ENCODE measurements at places on chromosomes 5 and 9. TPM values are rescaled to one million over a fixed set of nuclear protein-coding genes. Genes with fewer than 3 reads are reported as not detected.

DNA sequence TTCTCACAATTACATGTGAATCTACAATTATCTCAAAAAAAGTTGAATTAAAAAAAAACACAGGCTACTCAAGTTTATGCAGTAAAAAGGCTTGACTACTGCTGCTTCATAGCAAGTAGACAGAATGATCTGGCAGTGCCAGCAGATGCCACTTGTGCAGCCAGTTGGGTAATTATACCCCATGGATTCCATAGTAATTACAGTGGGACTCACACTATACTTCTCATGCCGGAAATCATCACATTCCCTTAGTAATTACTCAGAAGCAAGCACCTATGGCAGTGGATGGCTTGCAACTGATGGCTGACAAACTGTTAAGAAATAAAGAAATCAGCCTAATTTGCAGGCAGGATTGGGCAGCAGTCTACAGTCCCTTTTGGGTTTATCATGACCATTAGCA lies 463.2 kb upstream of the KLF4 start:
- H3K4me1 ChIP-seq: no peaks in the 10 kb centered on the region
- DNase-seq: no peak
- no peaks in the 10 kb centered on the region for H3K27me3 ChIP-seq
- no peak overlapping the region for H3K4me3 ChIP-seq
- H3K27ac ChIP-seq: no peak overlapping the region

DNA sequence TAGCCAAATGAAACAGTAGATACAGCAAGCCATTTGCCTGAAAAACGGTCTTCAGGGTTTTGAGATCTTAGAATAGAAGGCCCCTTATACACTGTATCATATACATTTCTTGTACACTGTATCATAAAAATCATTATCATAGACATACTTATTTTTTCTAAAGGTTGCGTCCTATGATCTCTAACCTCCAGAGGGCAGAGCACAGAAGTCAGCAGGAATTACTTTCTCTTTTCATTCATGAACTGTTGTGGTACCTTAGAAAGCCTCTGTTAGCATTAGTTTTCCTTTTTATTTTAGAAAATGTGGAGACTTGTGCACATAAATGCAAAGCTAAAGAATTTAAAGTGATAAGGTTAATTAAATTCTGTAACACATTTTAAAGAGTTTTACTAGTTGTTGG lies 115.4 kb downstream of the OXCT1 start:
- no peaks in the 10 kb centered on the region for H3K36me3 ChIP-seq
- no peak overlapping the region for H3K4me3 ChIP-seq
- no peak for DNase-seq
- H3K27me3 ChIP-seq: no peaks in the 10 kb centered on the region

- H3K4me3 ChIP-seq: no peak overlapping the region
- no peak overlapping the region for H3K27ac ChIP-seq
- H3K4me1 ChIP-seq: peaks cover 23% of the 10 kb centered on the region
- DNase-seq: no peak
Observed at GRCh38 chr9:91407580-91408318, 15.9 kb downstream of the NFIL3 start.

- H3K27me3 ChIP-seq: no peaks in the 10 kb centered on the region
- H3K27ac ChIP-seq: no peak overlapping the region
- no peak overlapping the region for H3K4me3 ChIP-seq
Observed at GRCh38 chr5:179833056-179833708, 12.5 kb downstream of the SQSTM1 start.

- no peak overlapping the region for H3K4me3 ChIP-seq
- H3K27ac ChIP-seq: no peak overlapping the region
- H3K4me1 ChIP-seq: no peaks in the 10 kb centered on the region
- no peak for DNase-seq
- no peaks in the 10 kb centered on the region for H3K27me3 ChIP-seq
Observed at GRCh38 chr9:131447600-131447999, 53.7 kb downstream of the PRRC2B start.

- H3K36me3 ChIP-seq: no peaks in the 10 kb centered on the region
- H3K27ac ChIP-seq: no peak overlapping the region
- 0 out of 2 replicates have a peak, but pooled peaks cover 3% of the 10 kb centered on the region for H3K4me1 ChIP-seq
- no peaks in the 10 kb centered on the region for H3K27me3 ChIP-seq
Observed at GRCh38 chr5:108634617-108635288, 112.9 kb upstream of the FER start.

- peak overlapping the region; percentile 74 for H3K4me3 ChIP-seq
- peak overlapping the region; percentile 3 for H3K27ac ChIP-seq
- H3K27me3 ChIP-seq: no peaks in the 10 kb centered on the region
- DNase-seq: no peak
Observed at GRCh38 chr9:111037708-111038330, 451 bp downstream of the LPAR1 start.

- H3K4me3 ChIP-seq: no peak overlapping the region
- H3K36me3 ChIP-seq: no peaks in the 10 kb centered on the region
- no peak for DNase-seq
- H3K4me1 ChIP-seq: no peaks in the 10 kb centered on the region
- H3K27ac ChIP-seq: no peak overlapping the region
- no peaks in the 10 kb centered on the region for H3K27me3 ChIP-seq
Observed at GRCh38 chr5:82873452-82873851, 203.7 kb downstream of the TMEM167A start.

- no peak overlapping the region for H3K27ac ChIP-seq
- peak overlapping the region; percentile 64 for H3K4me3 ChIP-seq
- H3K36me3 ChIP-seq: no peaks in the 10 kb centered on the region
- peak; percentile 63 for DNase-seq
Observed at GRCh38 chr9:4491626-4491975, 1.3 kb downstream of the SLC1A1 start.

DNA sequence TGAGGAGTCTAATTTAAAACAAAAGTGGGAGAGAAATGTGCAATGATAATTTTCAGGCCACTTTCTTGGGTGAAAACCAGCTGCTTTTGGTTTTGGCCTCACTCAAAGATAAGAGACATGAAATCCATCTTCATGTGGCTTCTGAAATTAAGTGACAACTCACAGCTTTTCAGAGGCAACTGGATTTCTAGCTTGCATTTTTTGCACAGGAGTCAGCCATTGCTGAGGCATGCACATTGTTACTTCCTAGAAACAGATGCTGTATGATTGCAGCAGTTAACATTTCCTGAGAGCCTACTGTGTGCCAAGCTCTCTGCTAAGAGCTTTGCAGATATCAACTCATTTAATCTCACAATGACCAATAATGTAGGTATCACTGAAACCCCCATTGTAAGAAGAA lies 562.6 kb downstream of the NR2F1-AS1 start:
- no peak overlapping the region for H3K27ac ChIP-seq
- no peaks in the 10 kb centered on the region for H3K4me1 ChIP-seq
- no peak for DNase-seq
- no peaks in the 10 kb centered on the region for H3K36me3 ChIP-seq
- H3K27me3 ChIP-seq: no peaks in the 10 kb centered on the region

GRCh38 chr9:13614060-13614459 lies 334.6 kb upstream of the MPDZ start:
- H3K4me3 ChIP-seq: no peak overlapping the region
- no peaks in the 10 kb centered on the region for H3K36me3 ChIP-seq
- H3K27me3 ChIP-seq: no peaks in the 10 kb centered on the region
- H3K27ac ChIP-seq: no peak overlapping the region
- no peaks in the 10 kb centered on the region for H3K4me1 ChIP-seq
- no peak for DNase-seq

GRCh38 chr5:121421646-121422045 lies 430.0 kb upstream of the FTMT start:
- no peaks in the 10 kb centered on the region for H3K4me1 ChIP-seq
- H3K27me3 ChIP-seq: no peaks in the 10 kb centered on the region
- no peak for DNase-seq
- H3K4me3 ChIP-seq: no peak overlapping the region
- H3K36me3 ChIP-seq: no peaks in the 10 kb centered on the region

GRCh38 chr5:148790545-148791333 lies 35.7 kb upstream of the ADRB2 start:
- H3K4me1 ChIP-seq: no peaks in the 10 kb centered on the region
- no peaks in the 10 kb centered on the region for H3K36me3 ChIP-seq
- peak; percentile 55 for DNase-seq
- no peaks in the 10 kb centered on the region for H3K27me3 ChIP-seq

DNA sequence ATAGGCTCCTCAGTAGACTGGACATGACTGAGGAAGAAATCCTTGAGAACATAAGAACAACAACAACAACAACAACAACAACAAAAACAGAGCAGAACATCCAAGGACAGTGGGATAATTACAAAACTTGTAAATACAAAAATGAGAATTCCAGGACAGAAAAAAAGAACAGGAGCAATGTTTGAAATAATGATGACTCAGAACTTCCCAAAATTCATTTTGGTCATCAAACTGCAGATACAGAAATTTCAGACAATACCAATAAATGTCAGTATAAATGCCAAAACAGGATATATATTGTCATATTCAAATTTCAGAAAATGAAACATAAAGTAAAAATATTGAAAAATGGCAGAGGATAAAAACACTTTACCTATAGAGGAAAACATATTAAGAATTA lies 259.0 kb downstream of the TRIM36 start:
- H3K4me1 ChIP-seq: no peaks in the 10 kb centered on the region
- no peak for DNase-seq
- H3K27me3 ChIP-seq: no peaks in the 10 kb centered on the region
- no peaks in the 10 kb centered on the region for H3K36me3 ChIP-seq
- H3K4me3 ChIP-seq: no peak overlapping the region

DNA sequence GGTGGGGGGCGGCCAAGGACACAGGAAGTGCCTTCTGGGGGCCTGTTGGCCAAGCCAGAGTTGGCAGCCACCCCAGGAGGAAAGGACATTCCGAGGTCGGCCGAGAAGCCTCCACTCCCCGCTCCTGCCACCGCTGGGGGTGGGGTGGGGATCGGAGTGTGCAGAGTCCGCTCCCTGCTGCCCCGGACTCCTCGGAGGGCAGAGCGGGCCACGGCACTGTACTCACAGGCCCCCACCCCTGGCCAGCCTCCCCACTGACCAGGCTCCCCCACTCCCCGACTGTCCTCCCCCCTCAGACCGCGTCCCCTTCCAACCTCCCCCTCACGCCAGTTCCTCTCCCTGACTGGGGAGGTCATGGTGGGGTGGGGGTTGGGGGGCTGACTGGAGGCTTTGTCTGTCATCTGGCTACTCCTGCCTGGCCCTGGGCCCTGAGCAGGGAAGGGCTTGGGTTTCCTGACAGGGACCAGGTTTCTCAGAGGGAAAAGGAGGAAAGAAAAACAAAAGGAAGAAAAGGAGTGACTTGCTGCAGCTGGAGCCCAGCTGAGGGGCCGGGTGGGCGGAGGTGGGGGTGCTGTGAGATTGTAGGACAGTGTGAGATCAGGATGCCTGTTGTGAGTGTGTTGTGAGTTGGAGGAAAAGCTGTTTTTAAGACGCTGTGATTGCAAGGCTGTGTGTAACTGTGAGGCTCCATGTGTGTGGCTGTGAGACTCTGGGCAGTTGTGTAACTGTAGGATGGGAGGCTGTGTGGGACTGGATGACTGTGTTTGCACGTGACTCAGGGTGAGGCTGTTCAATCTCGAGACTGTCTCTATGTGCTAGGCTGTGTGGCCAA lies 29.7 kb downstream of the CNTFR start:
- no peak for DNase-seq
- H3K4me3 ChIP-seq: no peak overlapping the region
- no peaks in the 10 kb centered on the region for H3K4me1 ChIP-seq
- H3K27ac ChIP-seq: no peak overlapping the region

DNA sequence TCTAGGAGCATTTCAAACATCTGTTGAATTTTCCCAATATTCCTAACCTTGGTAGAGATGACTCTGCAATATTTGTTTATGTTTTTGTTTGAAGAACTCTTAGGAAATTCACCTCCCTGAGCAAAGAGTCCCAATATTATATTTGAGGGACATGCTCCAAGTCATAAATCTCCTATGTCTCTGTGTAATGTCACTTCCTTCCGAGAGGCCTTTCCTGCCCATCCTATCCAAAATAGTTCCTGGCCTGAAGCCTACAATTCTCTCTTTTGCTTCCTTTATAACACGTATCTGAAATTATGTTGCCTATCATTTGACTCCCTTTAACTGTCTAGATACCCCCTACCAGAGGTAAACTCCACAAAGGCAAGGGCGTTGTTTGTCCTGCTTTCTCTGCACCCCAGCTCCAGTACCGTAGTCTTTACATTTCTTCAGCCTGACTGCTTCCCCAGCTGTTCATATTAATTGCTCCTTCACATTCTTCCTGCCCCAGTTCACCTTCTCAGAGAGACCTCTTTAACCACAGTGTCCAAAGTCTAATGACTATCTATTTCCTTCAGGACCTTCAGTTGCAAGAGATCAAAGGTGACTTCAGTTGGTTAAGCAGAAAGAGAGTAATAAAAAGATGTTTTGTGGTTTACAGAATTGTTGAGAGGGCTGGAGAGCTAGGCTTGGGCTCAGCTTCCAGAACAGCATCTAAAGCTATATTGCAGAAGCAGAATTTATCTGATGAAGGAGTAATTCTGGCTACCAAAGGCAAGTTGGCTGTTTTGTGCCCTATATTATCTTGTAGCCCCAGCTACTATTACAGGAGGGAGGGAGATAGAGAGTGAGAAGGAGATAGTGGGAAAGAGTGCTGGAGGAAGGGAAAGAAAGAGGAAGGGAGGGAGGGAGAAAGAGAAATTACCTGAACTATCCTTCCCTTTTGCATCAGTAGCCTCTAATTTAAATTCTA lies 109.3 kb upstream of the TMEM161B start:
- no peaks in the 10 kb centered on the region for H3K4me1 ChIP-seq
- no peak for DNase-seq
- no peaks in the 10 kb centered on the region for H3K36me3 ChIP-seq
- no peak overlapping the region for H3K4me3 ChIP-seq
- no peak overlapping the region for H3K27ac ChIP-seq
- H3K27me3 ChIP-seq: no peaks in the 10 kb centered on the region

- H3K27ac ChIP-seq: peak overlapping the region; percentile 6
- H3K4me3 ChIP-seq: peak overlapping the region; percentile 61
- H3K36me3 ChIP-seq: no peaks in the 10 kb centered on the region
Observed at GRCh38 chr9:93577975-93578682, 1.7 kb downstream of the PHF2 start.

- no peak for DNase-seq
- H3K4me1 ChIP-seq: 0 out of 2 replicates have a peak, but pooled peaks cover 5% of the 10 kb centered on the region
- H3K4me3 ChIP-seq: no peak overlapping the region
- no peaks in the 10 kb centered on the region for H3K27me3 ChIP-seq
Observed at GRCh38 chr5:56580864-56581263, 234.5 kb upstream of the MAP3K1 start.

GRCh38 chr5:115430374-115430773 lies 114.2 kb downstream of the FEM1C start:
- peaks cover 79% of the 10 kb centered on the region for H3K4me1 ChIP-seq
- peak overlapping the region; percentile 86 for H3K27ac ChIP-seq
- H3K36me3 ChIP-seq: no peaks in the 10 kb centered on the region

Gene KIAA0825
- 1.9 TPM for total RNA-seq

Gene QRFP
- total RNA-seq: not detected

Gene RXRA
- total RNA-seq: 146 TPM

Gene SPINK4
- not detected for total RNA-seq

Gene CAMK2A
- 0.13 TPM for total RNA-seq

Gene SPAAR
- 0.73 TPM for total RNA-seq

Gene SLC6A7
- total RNA-seq: not detected

Gene NOL6
- total RNA-seq: 15.5 TPM

Gene SLCO6A1
- not detected for total RNA-seq

Gene PAEP
- total RNA-seq: not detected

Gene SKP2
- total RNA-seq: 153 TPM

Gene SHOC1
- total RNA-seq: not detected

Gene SLC12A7
- 174 TPM for total RNA-seq

Gene NKD2
- 0.57 TPM for total RNA-seq
